ENCODE measurements at places on chromosomes 12 and 14. TPM values are rescaled to one million over a fixed set of nuclear protein-coding genes. Genes with fewer than 3 reads are reported as not detected.

GRCh38 chr12:12381982-12382381 is 25.1 kb downstream of the BORCS5 start:
- DNase-seq = no peak

DNA sequence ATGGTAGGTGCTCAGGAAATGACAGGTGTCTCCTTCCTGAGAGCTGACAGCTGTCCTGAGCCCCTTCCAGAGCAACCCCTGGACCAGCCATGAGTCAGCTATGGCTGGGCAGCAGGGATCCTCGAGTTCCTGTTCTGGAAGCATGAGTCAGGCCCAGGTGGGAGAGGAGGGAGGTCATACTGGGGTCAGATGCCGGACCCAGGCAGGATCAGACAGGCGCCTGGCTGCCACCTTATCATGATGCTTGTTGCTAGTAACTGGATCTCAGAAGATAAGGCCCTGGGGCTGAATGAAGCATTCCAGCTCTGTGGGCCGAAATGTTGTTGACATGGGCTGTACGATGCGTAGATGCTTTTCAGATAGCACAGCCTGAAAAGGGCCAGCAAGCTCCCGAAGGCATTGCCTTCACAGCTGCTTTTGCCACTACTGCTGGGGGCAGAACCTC is 17.4 kb upstream of the KRT7 start:
- DNase-seq = peak; percentile 85

DNA sequence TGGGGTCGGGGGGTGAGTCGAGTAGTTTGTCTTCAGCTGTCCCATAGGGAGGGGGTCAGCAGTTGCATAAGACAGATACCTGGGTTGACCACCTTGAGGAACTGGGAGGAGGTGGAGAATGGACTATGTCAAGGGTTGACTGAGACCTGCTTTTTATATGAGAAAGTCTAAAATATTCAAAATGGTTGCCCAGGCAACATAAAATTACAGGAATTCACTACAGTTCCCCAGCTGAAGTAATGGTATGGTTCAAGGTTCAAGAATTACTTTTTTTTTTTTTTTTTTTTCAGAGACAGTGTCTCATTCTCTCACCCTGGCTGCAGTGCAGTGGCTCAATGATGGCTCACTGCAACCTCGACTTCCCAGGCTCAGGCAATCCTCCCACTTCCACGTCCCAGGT is 5.1 kb upstream of the TCHP start:
- DNase-seq = no peak

DNA sequence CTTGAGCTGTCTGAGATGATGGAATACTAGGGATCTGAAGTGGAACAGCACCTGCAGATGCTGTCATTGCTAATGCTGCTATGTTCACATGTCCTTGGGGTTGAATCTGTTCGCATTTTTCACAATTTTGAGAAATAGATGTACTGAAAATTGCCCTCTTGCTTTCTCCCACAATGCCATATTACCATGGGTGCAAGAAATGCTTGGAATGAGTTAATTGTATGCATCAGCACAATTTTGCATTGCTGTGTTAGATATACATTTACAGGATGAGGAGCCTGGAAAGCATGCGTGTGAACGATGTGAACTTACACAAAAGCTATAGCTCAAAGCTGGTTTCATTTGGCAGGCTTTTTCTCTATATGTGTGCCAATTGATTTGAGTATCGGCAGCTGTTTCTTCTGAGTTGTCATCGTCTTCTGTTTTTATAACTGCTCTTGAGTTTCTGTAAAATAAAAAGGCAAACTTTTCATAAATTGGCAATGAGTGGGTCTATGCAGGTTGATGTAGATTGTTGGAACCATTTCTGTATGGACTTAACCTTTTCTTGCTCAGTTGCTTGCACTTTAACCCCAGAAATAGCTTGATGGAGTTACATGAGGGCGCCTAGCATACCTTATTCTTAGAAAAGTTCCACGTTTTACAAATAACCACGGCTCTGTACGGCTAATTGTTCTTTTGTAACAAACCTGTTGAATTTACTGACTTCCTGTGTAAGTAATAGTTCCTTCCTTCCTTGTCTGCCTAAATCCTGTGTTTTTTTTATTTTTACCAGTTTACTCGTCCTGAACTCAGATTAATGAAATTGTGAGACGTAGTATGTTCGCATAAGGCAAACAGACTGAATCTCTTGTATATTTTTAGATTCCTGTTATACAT is 105.9 kb downstream of the FGD4 start:
- no peak for DNase-seq

GRCh38 chr12:97300891-97301290 is 161.7 kb upstream of the RMST start:
- DNase-seq = no peak

DNA sequence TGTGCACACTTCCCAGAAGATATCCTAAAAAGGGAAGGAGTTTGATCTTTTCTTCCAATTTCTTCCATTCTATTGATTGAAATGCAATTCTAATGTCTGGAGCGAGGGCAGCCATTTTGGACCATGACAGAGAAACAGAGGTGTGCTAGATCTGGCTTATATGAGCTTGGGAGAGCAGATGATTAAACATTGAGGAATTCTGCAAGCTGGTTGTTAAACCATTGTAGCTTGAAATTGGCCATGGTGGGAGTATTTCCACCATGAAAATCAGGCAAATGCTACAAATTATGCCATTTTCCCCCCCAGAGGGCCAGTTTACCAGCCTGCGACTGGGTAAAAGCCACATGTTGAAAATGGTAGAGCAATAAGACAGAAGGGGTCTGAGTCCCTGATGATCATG is 155.0 kb downstream of the PAWR start:
- no peak for DNase-seq

GRCh38 chr14:105258846-105259245 is 10.5 kb downstream of the BTBD6 start:
- DNase-seq = no peak

DNA sequence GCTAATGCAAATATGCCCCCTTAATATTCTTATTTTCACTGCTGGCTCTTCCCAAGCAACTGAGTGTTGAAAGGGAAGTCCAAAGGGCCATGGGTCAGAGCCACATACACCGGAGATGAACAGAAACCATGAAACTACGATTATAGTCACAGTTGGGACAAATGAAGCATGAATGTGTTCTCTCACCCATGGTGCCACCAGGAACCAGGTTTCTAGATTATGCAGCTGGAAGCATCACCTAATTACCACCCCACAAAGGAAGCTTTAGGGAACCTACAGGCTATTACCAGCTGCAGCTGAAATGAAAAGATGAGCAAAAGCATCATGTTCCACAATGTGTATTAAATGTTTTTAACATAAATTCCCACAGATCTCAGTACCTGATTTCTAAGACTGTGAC is 15.4 kb downstream of the TMTC1 start:
- DNase-seq = no peak

DNA sequence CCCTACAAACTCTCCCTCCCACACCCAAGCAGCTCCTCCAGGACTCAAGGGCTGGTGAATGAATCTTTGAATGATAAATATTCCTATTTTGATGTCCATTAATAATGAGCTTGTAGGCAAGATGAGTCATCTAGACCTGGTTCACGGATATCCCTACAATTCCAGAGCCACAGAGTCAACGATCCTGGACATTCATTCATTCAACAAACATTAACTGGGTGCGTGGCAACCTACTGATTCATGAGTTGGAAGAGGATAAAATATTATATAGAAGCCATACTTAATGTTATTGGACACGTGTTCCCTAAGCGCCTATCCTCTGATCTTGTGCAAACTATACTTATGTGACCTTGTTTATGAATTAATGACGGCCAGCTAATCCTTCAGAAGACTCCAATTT is 420 bp upstream of the OTUB2 start:
- DNase-seq = no peak

GRCh38 chr14:76498976-76499375 is 123.0 kb downstream of the ESRRB start:
- no peak for DNase-seq

GRCh38 chr12:62517887-62518286 is 51.3 kb downstream of the MON2 start:
- DNase-seq = no peak

GRCh38 chr12:80101126-80101525 is 1.8 kb downstream of the OTOGL start:
- no peak for DNase-seq

- DNase-seq = no peak
These were observed 145.7 kb downstream of the SAMD4A start for GRCh38 chr14:54712465-54713200.

DNA sequence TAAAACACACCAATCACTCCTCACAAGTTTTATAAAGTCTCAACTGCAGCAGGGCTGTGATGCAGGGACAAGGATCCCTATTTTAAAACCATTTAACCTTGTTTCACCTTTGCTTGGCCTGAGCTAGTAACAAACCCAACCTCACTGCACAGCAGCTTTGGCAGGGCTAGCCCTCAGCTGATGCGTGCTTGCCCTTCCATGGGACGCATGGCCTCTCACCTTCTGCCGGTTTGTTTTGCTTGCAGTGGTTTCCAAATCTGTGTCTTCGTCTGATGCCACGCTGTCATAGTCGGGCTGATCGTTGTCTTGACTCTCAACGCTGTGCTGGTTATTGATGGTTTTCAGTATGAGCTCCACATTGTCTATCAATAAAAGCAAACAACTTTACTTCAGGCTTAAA is 43.3 kb downstream of the GIT2 start:
- DNase-seq = no peak

GRCh38 chr12:64387197-64387816 is 3.3 kb downstream of the C12orf56 start:
- DNase-seq = no peak

GRCh38 chr14:75453817-75454434 is 26.1 kb downstream of the JDP2 start:
- no peak for DNase-seq

GRCh38 chr12:45234139-45234865 is 18.4 kb downstream of the ANO6 start:
- peak; percentile 47 for DNase-seq

- no peak for DNase-seq
These were observed 48.4 kb upstream of the NID2 start for GRCh38 chr14:52117111-52117832.

- no peak for DNase-seq
These were observed 465.0 kb downstream of the AACS start for GRCh38 chr12:125530201-125530600.

GRCh38 chr12:69598174-69598753 is 12.4 kb downstream of the LRRC10 start:
- no peak for DNase-seq

GRCh38 chr12:131077931-131078391 is 124.3 kb downstream of the ADGRD1 start:
- DNase-seq = no peak

- no peak for DNase-seq
These were observed 157.6 kb downstream of the PAH start for GRCh38 chr12:102759466-102759865.

DNA sequence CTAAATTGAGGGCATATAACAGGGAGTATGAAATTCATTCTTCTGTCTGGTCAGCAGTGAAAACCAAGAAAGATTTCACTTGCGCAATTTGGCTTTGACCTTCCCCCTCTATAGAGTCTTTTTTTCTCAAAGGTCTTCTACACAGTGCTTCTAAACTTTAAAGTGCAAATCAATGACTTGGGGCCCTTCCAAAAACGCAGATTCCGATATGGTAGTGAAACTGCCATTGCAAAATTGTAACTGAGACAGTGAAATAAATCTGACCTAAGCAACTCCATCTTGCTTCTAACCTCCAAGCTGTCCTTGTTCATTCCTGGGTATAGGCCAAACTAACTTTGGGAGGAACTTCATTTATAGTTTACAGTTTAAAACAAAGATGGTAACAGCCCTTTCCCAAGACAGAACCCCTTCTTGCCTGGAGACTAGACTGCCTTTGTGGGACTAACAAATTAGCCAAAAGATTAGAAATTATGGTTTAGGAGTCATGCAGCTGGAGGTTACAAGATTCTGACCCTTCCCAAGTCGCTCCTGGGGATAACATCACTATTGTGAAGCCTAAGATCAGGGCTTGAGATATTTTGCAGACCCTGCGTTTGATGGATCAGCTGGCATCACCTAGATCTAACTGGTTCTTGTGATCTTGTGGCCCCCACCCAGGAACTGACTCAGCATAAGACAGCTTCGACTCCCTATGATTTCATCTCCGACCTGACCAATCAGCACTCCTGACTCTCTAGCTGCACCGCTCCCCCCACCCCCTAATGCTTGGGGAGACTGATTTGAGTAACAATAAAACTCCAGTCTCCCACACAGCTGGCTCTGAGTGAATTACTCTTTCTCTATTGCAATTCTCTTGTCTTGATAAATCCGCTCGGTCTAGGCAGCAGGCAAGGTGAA is 5.0 kb downstream of the SLC25A21 start:
- no peak for DNase-seq

DNA sequence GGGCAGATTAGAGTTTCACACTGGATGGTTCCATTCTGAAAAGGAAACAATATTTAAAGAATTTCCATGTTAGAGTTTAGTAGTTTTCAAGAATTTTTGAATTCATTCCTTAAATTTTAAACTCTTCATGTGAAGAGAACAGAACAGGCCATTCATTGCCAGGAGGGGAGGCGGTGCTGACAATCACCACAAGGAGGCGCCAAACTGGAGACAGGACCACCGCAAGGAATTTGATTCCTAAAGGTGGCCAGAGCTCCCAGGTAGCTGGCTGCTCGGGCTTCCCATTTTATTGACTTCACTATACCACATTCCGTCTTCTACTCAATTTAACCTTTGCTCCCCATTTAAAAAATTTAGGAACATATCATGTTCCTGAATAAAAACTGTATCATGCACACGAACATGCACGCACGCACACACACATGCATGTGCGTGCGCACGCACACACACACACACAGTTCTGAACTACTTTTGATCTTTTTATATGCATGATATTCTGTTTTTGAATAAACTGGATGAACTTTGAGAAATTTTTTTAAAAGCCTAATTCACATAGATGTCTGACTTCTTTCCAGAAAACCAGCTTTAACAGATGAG is 101.2 kb downstream of the NELL2 start:
- DNase-seq = peak; percentile 53

The RTN1 gene
- total RNA-seq = not detected

The NELL2 gene
- total RNA-seq = 0.81 TPM

The SLC38A4 gene
- 16.0 TPM for total RNA-seq

The PLEKHG7 gene
- 0.12 TPM for total RNA-seq

The DHRS4 gene
- 8.6 TPM for total RNA-seq

The ABCC9 gene
- total RNA-seq = 123 TPM

The CLEC1B gene
- total RNA-seq = not detected

The LMO3 gene
- total RNA-seq = not detected

The ASPG gene
- total RNA-seq = not detected

The TMPRSS12 gene
- not detected for total RNA-seq

The HOTAIR gene
- 1.6 TPM for total RNA-seq

The DMAC2L gene
- 25.8 TPM for total RNA-seq

The COL2A1 gene
- 200 TPM for total RNA-seq

The C1R gene
- 3.9 TPM for total RNA-seq

The SLC17A8 gene
- total RNA-seq = not detected

The OTX2 gene
- total RNA-seq = not detected

The CDCA3 gene
- 147 TPM for total RNA-seq

The RNASE3 gene
- total RNA-seq = not detected

The CFL2 gene
- total RNA-seq = 39.7 TPM
